ENCODE measurements at places on chromosomes 13 and 19. TPM values are rescaled to one million over a fixed set of nuclear protein-coding genes. Genes with fewer than 3 reads are reported as not detected.
A peak's percentile ranks its signal among the peaks of the same experiment; 100 is the strongest.

- H3K27me3 ChIP-seq: no peaks in the 10 kb centered on the region
- peak; percentile 50 for DNase-seq
- no peak overlapping the region for H3K27ac ChIP-seq
- H3K4me1 ChIP-seq: no peaks in the 10 kb centered on the region
- no peak overlapping the region for H3K4me3 ChIP-seq
- peaks cover 5% of the 10 kb centered on the region for H3K36me3 ChIP-seq
Measured at GRCh38 chr19:2223959-2224358, 12.2 kb downstream of the PLEKHJ1 start.

- H3K4me1 ChIP-seq: no peaks in the 10 kb centered on the region
- no peaks in the 10 kb centered on the region for H3K36me3 ChIP-seq
- no peak overlapping the region for H3K4me3 ChIP-seq
- no peak for DNase-seq
Measured at GRCh38 chr13:75702476-75702875, 66.3 kb downstream of the LMO7 start.

- no peak for DNase-seq
- H3K36me3 ChIP-seq: no peaks in the 10 kb centered on the region
- H3K27me3 ChIP-seq: no peaks in the 10 kb centered on the region
- H3K4me1 ChIP-seq: peaks cover 22% of the 10 kb centered on the region
- no peak overlapping the region for H3K4me3 ChIP-seq
- H3K27ac ChIP-seq: no peak overlapping the region
Measured at GRCh38 chr19:16442386-16443276, 29.1 kb downstream of the EPS15L1 start.

GRCh38 chr13:82993417-82993816 is 888.9 kb downstream of the SLITRK1 start:
- no peak overlapping the region for H3K27ac ChIP-seq
- H3K36me3 ChIP-seq: no peaks in the 10 kb centered on the region
- no peaks in the 10 kb centered on the region for H3K27me3 ChIP-seq
- DNase-seq: no peak
- no peaks in the 10 kb centered on the region for H3K4me1 ChIP-seq
- H3K4me3 ChIP-seq: no peak overlapping the region

- peak within 1 kb of the TSS; percentile 77 for H3K4me3 ChIP-seq
- H3K27me3 ChIP-seq: no peaks in the 10 kb centered on the region
- H3K4me1 ChIP-seq: peaks cover 38% of the 10 kb centered on the region
Measured at GRCh38 chr19:6481541-6482342, at the start of gene DENND1C. TSS of gene DENND1C (minus strand) at chr19:6481787. CDS start at chr19:6481695, 92 bp downstream.

DNA sequence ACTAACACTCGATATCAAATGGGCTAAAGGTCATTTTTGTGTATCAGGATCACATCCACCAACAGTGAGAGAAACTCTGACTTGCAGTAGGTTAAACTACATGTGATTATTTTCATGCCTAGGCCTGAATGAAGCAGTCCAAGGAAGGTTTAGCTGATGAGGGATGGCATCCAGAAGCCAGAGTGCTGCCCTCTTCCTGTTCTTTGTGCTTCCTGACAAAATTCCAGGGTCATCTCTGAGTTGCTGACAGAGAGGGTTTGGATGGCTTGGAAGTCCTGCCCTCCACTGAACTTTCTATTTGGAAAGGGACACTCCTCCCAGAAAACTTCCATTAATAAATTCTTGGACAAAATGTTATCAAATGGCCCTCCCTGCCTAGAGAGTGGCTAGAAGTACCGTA is 728.3 kb upstream of the SLC10A2 start:
- H3K36me3 ChIP-seq: no peaks in the 10 kb centered on the region
- H3K4me1 ChIP-seq: no peaks in the 10 kb centered on the region

DNA sequence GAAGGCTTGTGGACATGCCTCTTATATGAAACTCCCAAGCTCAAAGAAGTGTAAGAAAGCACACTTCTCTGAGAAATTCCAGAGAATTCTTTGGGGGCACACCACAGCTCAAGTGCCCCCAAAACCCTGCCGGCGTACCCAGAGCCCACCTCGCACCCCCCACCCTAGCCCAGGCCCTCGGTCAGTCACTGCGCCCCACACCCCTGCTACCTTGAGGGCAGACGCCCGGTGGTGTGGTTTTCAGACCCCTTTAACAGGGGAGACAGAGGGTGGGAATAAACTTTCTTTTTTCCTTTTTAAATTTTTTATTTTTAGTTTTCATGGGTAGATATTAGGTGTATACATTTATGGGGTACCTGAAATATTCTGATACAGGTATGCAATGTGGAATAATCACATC is 29.5 kb downstream of the PEPD start:
- H3K27ac ChIP-seq: no peak overlapping the region
- DNase-seq: no peak
- H3K4me1 ChIP-seq: no peaks in the 10 kb centered on the region
- no peaks in the 10 kb centered on the region for H3K27me3 ChIP-seq
- H3K4me3 ChIP-seq: no peak overlapping the region

DNA sequence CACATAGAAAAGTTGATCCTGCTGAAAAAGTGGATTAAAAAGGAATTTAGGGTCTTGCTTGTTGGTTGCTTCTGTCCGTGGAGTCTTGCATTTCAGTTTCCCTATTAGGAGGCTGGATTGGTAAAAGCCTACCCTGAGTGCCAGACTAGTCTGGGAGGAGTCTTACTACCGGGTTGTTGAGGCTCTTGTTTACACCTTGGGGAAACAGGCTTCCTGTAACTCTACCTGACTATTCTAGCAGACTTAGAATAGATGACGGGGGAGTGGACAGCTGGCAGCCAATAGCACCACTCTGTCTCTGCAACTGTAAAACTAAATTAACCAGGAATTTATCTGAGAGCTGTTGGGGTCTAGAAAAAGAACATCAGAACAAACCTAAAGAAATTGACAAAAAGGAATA is 11.3 kb upstream of the MPHOSPH8 start:
- H3K27ac ChIP-seq: no peak overlapping the region
- DNase-seq: no peak
- no peaks in the 10 kb centered on the region for H3K36me3 ChIP-seq
- no peak overlapping the region for H3K4me3 ChIP-seq
- H3K4me1 ChIP-seq: no peaks in the 10 kb centered on the region

GRCh38 chr19:3440082-3440481 is 40.2 kb downstream of the SMIM24 start:
- H3K4me3 ChIP-seq: no peak overlapping the region
- H3K27ac ChIP-seq: no peak overlapping the region
- peak; percentile 35 for DNase-seq
- H3K4me1 ChIP-seq: peaks cover 5% of the 10 kb centered on the region

DNA sequence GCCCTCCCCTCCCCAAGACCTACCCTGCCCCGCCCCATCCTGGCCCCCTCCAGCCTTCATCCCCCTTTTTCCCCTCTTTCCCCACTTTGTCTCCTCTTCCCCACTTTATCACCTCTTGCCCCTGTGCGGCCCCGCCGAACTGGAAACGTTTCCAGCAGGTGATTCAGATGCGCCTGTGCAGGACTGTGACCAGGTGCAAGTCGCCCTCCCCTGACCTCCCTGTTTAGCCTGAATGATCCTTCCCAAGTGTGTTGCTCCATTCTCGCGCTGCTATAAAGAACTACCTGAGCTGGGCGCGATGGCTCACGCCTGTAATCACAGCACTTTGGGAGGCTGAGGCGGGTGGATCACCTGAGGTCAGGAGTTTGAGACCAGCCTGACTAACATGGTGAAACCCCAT is 25.9 kb downstream of the ZNF791 start:
- no peak for DNase-seq
- no peak overlapping the region for H3K27ac ChIP-seq
- H3K27me3 ChIP-seq: no peaks in the 10 kb centered on the region
- peaks cover 11% of the 10 kb centered on the region for H3K4me1 ChIP-seq
- no peak overlapping the region for H3K4me3 ChIP-seq

GRCh38 chr19:43784241-43784980 is 3.6 kb upstream of the KCNN4 start:
- H3K27me3 ChIP-seq: no peaks in the 10 kb centered on the region
- DNase-seq: peak; percentile 18
- H3K4me1 ChIP-seq: peaks cover 38% of the 10 kb centered on the region
- H3K4me3 ChIP-seq: peak overlapping the region; percentile 9
- peak overlapping the region; percentile 54 for H3K27ac ChIP-seq
- H3K36me3 ChIP-seq: no peaks in the 10 kb centered on the region

- no peaks in the 10 kb centered on the region for H3K27me3 ChIP-seq
- no peak overlapping the region for H3K27ac ChIP-seq
- no peak overlapping the region for H3K4me3 ChIP-seq
- no peak for DNase-seq
- no peaks in the 10 kb centered on the region for H3K4me1 ChIP-seq
Measured at GRCh38 chr13:39910833-39911232, 255.4 kb downstream of the COG6 start.

- H3K27me3 ChIP-seq: no peaks in the 10 kb centered on the region
- no peak overlapping the region for H3K4me3 ChIP-seq
- H3K27ac ChIP-seq: no peak overlapping the region
- no peaks in the 10 kb centered on the region for H3K4me1 ChIP-seq
- no peaks in the 10 kb centered on the region for H3K36me3 ChIP-seq
- no peak for DNase-seq
Measured at GRCh38 chr19:4043401-4043800, 23.3 kb downstream of the ZBTB7A start.

DNA sequence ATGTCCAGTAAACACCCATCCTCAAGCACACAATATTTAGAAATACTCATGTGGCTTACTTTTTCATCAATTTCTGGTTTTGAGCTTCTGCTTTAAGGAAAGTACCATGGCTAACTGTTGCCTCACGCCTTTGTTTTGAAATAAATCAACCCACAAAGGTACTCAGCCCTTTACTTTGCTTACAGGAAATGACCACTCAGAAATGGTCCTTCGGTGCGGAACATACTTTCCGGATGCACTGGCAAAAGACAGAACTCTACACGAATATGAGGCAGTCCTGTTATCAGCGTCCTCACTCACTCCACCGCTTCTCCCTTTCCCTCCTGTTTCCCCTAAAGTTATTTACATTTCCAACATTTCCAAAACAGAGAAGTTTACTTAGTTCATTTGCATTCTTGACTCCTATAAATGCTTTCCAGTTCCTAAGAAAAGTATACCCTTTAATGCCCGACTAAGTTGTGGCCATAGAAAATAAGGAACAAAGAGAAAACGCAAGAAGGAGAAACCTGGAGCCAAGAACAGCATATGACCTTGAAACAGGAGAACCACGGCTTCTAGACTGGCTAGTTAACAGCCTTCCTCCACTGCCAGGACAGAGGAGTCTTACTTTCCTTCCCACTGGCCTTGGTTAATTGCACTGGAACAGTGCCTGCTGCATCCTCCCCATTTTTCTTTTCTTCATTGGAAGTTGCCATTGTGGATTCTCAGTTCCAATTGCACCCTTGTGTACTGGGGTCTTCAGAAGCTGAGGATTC is 10.6 kb downstream of the FPR2 start:
- H3K36me3 ChIP-seq: no peaks in the 10 kb centered on the region
- H3K27me3 ChIP-seq: no peaks in the 10 kb centered on the region
- H3K27ac ChIP-seq: no peak overlapping the region

- H3K4me1 ChIP-seq: no peaks in the 10 kb centered on the region
- DNase-seq: no peak
- no peak overlapping the region for H3K4me3 ChIP-seq
- no peak overlapping the region for H3K27ac ChIP-seq
- no peaks in the 10 kb centered on the region for H3K27me3 ChIP-seq
Measured at GRCh38 chr13:94515374-94515773, 35.9 kb upstream of the DCT start.

- no peak for DNase-seq
- H3K4me3 ChIP-seq: no peak overlapping the region
- no peaks in the 10 kb centered on the region for H3K36me3 ChIP-seq
- no peaks in the 10 kb centered on the region for H3K27me3 ChIP-seq
- H3K27ac ChIP-seq: no peak overlapping the region
Measured at GRCh38 chr13:45878966-45879365, 27.4 kb upstream of the SIAH3 start.

GRCh38 chr13:87893186-87893585 is 222.0 kb downstream of the SLITRK5 start:
- H3K4me3 ChIP-seq: no peak overlapping the region
- no peaks in the 10 kb centered on the region for H3K27me3 ChIP-seq
- no peak for DNase-seq
- H3K27ac ChIP-seq: no peak overlapping the region
- no peaks in the 10 kb centered on the region for H3K36me3 ChIP-seq

DNA sequence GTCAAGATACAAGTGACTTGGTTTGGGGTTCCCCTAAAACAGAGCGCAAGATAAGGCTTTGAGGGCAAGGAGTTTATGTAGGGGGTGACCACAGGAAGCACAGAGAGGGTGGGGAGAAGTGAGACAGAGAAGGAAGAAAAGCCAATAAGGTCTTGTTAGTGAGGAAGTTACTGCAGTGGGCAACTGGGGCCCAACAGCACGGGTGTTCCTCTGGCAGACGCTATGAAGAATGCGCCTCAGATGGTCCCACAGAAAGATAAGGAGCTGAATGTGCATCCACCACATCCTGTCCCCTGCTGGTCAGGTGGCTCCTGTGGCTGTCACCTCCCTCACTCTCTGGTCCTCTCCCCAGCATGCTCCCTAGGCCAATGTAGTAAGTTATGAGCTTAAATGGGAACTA is 333.5 kb downstream of the TSHZ3 start:
- H3K27ac ChIP-seq: no peak overlapping the region
- no peaks in the 10 kb centered on the region for H3K4me1 ChIP-seq
- no peaks in the 10 kb centered on the region for H3K36me3 ChIP-seq
- H3K4me3 ChIP-seq: no peak overlapping the region
- no peak for DNase-seq

GRCh38 chr13:53126841-53127245 is 98.2 kb downstream of the OLFM4 start:
- no peaks in the 10 kb centered on the region for H3K4me1 ChIP-seq
- no peak overlapping the region for H3K27ac ChIP-seq
- no peak for DNase-seq
- no peaks in the 10 kb centered on the region for H3K36me3 ChIP-seq
- H3K27me3 ChIP-seq: no peaks in the 10 kb centered on the region
- H3K4me3 ChIP-seq: no peak overlapping the region

GRCh38 chr13:96481482-96481881 is 391.6 kb downstream of the HS6ST3 start:
- no peaks in the 10 kb centered on the region for H3K36me3 ChIP-seq
- no peak overlapping the region for H3K4me3 ChIP-seq
- H3K4me1 ChIP-seq: no peaks in the 10 kb centered on the region

ZFP28 gene
- total RNA-seq: 3.1 TPM

COL4A2 gene
- not detected for total RNA-seq

PPM1N gene
- total RNA-seq: 3.3 TPM

GSX1 gene
- not detected for total RNA-seq

TYROBP gene
- total RNA-seq: 6.8 TPM

IFI30 gene
- 33.3 TPM for total RNA-seq

ZNF20 gene
- total RNA-seq: 2.5 TPM

LYPD5 gene
- 0.68 TPM for total RNA-seq
